ENCODE measurements at places on chromosomes 1 and 21.
A peak's percentile ranks its signal among the peaks of the same experiment; 100 is the strongest.

DNA sequence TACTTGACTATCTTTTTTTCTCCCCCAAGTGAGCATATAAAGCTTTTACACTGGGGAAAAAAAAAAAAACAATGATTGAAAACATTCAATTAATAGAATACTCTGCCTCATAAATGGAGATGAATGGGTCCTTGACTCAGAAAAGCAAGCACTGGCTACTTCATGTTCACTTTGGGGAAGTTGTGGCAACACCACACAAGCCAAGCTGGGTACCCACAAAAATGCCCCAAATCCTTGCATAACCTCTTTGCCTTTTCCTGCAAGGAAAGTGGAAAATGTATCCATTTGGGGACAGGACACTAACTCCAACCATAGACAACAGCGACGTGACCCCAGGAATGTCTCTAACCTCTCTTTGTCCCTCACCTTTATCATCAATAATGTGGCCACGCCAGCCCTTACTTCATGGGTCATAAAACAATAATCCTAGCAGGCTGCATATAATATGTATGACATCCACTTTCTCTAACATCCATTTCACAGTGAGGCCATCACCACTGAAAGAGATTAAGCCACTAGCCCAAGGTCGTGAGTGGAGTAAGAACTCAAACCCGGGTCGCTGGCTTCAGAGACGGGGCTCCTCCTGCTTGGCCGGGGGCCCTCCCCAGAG lies 2.3 kb downstream of the ECE1 start:
- DNase-seq = no peak

GRCh38 chr1:236284291-236284721 lies 2.5 kb upstream of the ERO1B start:
- DNase-seq = no peak

DNA sequence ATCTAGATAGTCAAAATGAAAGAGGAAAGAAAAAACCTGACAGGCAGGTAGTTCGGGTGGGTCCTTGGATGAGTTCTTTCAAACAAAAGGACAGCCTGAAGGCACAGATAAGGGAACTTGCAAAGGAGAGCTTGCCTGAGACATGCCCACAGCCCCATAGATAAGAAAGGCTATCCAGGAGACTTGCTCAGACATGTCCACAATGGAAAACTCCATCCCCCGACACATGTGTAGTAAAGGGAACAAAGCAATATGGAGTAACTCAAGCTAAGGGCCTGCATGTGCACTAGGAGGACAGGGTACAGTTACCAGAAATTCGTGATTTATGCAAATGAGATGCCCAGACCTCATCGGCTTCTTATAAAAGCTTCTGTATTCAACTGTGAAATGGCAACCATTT lies 281.5 kb downstream of the NEGR1 start:
- DNase-seq = peak; percentile 5

- peak; percentile 35 for DNase-seq
Observed at GRCh38 chr1:145936247-145936646, 9.0 kb upstream of the RBM8A start.

GRCh38 chr21:26050857-26051256 lies 119.7 kb downstream of the APP start:
- DNase-seq = no peak

DNA sequence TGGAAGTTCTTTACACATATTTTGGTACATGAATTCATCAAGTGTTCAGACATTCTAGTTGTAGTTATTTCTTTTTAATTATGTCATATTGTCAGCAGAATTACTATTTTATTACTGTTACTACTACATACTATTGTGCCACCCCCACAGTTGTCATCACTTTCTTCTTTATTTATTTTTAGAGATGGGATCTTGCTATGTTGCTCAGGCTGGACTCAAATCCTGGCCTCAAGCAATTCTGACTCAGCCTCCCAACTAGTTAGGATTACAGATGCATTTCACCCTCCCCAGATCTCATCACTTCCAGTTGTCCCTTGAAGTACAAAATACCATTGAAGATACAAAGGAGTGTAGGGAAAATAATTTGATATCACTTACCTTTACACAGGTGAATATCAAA lies 258.0 kb downstream of the KCTD3 start:
- no peak for DNase-seq

DNA sequence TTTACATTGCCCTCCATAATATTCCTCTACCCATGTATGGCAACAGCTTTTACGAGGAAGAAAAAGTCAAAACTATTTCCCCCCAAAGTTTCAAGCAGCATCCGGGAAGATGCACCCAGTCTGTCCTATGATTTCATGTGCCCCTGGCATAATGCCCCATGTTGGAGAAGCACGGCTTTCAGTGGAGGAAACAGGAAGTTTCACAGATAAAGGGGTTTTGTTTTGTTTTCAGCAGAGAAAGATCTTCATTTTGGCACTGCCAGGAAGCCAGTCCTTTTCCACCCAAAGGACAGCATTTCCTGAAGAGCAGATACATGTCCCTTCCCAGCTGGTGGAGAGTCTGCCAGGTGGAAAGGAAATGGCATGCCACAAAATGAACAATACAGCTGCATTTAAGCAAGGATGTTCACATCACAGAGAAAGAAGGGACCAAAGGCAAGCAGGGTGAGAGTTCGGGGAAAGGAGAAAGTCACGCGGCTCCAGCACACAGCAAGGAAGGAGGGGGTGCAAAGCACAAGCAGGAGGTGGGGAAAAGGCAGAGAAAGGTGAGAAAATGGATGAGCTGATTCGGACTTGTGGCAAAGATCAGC lies 95.3 kb upstream of the HIVEP3 start:
- peak; percentile 35 for DNase-seq

DNA sequence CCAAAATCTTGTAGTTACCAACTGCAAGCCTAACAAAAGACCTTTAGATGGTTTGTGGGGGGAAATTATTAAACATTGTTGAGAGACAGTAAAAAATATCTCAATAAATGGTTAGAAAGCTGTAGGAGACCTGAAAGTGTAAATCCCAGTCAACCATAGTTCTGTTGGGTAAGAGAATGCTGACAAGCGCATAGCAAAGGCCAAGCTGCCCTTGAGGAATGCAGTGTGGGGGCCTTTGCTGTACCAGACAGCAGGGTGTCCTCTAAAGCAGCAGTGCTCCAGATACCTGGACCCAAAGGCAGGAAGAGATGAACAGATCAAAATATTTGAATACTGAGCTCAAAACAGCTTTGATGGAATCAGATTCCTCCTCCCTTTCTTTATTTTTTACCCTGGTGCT lies 54.6 kb downstream of the OBSCN start:
- no peak for DNase-seq

- DNase-seq = peak; percentile 16
Observed at GRCh38 chr1:116910379-116911187, 867 bp downstream of the PTGFRN start.

DNA sequence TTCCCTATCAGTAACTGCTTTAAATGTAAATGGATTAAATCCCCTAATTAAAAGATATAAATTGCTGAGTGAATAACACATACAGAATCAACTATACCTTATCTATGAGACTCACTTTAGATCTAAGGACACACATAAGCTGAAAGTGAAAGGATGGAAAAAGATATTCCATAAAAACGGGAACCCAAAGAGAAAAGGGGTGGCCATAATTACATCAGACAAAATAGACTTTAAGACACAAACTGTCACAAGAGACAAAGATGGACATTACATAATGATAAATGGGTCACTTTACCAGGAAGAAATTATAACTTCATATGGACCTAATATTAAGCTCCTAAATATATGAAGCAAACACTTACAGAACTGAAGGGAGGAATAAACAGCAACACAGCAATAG lies 59.2 kb downstream of the SLC25A24 start:
- DNase-seq = no peak

DNA sequence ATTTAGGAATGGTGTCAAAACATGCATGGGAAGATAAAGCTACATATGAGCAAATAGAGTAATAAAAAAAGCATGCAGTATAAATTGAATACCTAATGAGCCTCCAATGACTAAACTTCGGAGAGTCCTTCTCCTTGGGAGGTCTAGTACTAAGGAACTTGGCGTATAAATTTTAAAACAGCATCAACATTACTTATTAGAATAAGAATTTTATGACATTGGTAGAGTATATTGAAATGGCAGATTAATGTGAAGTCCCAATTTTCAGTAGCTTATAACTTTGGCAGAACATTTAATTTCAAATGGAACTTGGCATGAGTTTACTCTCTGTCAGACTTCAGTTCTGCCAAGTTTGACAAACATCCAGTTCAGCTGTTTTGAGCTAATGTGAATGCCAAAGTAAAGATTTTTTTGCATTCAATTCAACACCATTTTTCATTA lies 104.7 kb upstream of the RGS18 start:
- no peak for DNase-seq

DNA sequence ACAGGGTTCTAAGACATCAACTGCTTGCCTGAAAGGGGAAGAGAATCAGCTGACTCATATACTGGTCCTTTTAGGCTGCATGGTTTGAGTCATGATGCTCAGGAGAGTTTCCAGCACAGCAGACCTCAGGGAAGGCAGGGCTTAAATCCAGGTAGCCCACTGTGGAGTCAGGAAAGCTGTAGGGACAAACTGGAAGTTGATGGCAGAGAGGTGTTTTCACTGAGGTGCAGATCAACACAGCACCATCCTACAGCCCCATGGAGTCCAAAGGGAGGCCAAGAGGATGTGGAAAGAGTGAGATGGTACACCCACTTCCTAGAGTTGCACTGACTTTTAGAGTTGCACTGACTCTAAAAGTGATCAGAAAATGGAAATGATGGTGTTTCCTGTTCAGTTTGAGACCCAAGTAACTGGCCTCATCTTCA lies 252.4 kb upstream of the DUSP10 start:
- DNase-seq = no peak

- peak; percentile 72 for DNase-seq
Observed at GRCh38 chr1:208089761-208090370, 154.3 kb downstream of the PLXNA2 start.

DNA sequence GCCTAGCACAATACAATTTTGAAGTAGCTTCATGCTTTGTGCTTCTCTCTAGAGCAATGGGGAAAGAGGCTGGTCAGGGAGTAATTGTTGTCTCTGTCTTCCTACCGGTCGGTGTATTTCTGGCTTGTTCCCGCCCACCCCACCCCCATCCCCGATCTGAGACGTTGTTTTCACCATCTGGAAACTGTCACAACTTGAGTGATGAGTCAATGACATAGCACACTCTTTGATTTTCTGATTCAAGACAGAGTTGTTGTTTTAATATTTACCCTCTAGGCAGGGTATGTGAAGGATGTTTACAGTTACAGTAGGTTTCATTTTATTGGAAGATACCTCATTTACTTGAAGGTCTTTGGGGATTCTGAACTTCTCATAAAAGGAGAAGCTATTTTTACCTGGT lies 7.0 kb downstream of the IL12RB2 start:
- DNase-seq = no peak

Measured in AG10803 (cell line).